Stimulated activated naive B cell treated with anti-CD40 and anti-IgM and Interleukin-4, amounts not matched to agents 10 μg/mL and 1 μg/mL and 100 μg/mL, for 72 hours (primary cell): ENCODE measurements at places on chromosomes 7 and 10.
A peak's percentile ranks its signal among the peaks of the same experiment; 100 is the strongest.

DNA sequence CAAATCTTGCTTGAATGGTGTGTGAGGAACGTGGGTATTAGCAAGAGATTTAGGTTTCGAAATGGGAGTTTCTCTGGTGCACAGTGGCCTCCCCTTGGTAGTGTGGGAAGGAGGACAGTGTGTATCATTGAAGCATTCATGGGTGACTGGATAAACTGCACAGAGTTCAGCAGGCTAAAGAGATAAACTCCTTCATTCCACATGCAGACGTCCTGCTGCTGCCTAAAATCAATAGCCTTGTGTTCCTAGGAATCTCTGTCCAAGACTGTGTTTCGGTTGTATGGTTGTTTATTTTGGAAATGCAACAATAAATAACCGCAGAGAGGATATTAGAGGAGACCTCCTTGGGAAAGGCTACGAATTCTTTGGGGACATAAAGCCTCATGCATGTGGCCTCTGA, 100.9 kb upstream of the FAM171A1 start:
- DNase-seq = no peak

DNA sequence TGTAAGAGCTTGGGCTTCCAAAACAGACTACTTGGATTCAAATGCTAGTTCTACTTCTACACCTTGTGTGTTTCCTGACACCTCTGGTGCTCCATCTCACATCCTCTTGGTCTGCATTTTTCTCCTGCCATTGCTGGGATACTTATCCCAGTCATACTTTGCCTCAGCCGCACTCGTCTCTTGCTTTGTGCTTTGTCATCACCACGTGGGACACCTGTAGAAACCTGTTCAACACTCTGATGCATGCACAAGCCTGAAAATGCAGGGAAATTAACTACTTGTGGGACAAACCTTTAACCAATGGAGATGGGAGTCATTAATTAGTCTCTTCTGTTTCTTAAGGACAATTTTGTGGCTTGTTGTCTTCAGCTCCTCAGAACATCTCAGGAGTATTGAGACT, 94.2 kb upstream of the PHYHIPL start:
- no peak for DNase-seq

DNA sequence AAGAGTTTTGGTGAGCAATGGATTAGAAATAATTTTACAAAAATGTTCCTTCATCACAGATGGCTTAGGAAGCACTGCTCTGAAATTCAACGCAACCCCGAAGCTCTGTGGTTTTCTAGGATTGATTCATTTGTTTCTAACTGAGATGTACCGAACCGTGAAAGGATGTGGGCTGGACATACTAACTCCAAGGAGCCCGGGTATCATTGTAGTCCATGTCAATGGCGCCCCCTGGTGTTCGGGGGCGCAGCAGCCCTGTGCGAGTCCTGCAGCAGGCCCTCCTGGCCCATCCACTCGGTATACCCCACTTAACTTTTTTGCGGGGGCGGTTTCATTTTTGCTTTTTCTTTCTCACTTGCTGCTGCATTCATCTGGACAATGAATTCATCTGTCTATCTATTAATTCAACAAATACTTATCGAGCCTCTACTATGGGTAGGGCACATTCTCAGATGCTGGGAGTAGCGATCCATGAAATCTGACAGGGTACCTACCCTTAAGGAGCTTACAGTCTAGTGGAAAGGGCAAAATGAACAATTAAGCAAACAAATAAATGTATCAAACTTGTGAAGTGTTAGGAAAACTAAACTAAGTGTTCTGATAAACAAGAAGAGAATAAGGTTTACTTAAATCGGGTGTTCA, 25.2 kb upstream of the ITPRID1 start:
- DNase-seq = peak; percentile 6

DNA sequence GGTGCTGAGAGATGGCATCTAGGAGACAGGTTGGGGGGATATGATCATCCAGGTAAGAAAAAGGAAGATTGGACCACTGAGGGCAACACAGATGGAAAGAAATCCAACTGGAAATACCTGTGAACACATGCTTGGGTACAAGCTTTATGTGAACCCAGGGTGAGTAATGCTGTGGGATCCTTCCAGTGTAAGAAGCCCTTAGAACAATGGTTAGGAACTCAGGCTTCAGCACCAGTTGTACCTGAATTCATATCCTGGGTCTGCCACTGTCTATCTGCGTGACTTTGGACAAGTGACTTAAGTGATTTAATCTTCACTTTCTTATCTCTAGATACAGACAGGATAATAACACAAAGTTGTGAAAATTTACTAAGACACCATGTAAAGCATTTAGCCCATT, 131.0 kb downstream of the ST7 start:
- DNase-seq = no peak

DNA sequence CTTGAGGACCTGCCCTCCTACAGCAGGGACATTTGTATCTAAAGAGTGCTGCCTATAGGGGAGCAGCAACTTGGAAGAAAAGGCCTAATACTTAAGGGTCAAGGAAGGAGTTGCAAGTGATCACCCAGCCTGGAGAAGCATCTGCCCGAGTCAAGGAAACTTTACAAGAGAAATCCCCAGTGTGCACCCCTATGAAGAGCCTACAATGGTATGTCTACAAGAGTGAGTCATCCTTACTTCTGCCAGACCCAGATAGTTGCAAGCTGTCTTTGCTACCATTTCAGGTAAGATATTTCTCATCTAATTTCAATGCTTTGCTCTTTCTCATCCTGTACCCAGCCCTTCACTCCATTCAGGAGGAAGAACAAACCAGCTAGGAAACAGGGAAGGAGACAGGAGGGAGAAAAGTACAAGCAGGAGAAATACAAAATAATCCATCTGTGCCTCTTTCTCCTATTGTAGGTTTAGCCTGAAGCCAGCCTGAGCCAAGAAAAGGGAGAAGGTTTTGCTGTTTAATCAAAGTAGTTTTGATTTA, 34.4 kb upstream of the AGR3 start:
- DNase-seq = no peak

- no peak for DNase-seq
Observed at GRCh38 chr7:133484086-133484485, 231.2 kb downstream of the EXOC4 start.

DNA sequence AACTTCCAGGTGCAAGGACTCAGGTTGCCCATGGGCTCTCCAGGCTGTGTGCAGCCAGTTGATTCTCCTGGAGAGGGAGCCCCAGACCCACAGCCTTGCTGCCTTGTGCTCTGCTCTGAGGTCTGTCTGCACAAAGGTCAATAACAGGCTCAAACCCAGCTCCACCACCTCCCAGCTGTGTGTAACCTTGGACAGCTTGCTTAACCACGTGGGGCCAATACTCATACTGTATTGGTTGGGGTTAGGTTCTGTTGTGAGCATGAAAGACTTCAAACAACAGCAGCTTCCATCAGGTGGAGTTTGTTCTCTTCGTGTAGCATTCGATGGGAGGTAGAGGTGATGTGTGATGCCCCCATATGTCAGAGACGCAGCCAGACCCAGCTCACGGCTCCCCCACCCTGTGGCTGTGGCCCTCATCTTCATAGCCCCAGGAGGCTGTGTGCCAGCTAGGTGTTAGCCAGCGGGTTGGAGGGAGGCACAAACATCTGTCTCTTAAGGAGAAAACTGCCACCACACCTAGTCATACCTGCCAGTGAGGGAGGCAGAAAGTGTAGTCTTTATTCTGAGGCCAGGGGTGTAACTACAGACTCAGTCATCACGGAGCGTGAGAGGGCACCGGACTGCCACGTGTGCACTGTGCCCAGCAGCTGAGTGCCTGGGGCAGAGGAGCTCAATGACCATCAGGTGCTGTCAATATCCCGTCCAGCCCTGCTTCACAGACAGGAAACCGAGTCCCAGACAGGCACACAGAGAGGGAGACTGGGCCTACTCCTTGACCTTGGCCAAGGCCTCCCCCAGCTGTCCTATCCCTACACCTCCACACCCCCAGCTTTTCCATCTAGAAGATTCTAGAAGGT, 8.1 kb upstream of the POLD2 start:
- DNase-seq = no peak

GRCh38 chr7:132275416-132276233, 300.6 kb downstream of the PLXNA4 start:
- no peak for DNase-seq

GRCh38 chr7:144019457-144019856, 19.3 kb downstream of the OR6B1 start:
- DNase-seq = no peak

DNA sequence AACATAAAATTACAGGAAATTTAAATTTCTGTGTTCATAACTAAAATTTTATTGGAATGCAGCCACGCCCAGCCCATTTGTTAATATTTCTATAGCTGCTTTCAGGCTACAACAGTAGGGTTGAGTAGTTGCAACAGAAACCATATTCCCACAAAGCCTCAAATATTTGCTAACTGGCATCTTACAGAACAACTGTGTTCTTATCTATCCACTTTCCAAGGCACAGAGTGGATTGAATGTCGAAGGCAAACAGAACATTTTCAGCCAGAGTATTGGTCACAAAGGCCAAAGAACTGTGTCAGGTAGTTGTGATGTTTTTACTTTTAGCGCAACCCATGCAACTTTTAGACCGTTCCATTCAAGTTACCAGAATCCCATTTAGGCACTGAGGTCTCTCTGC, 51.1 kb upstream of the OPN4 start:
- DNase-seq = no peak

- no peak for DNase-seq
Observed at GRCh38 chr10:69179089-69179742, 818 bp upstream of the SUPV3L1 start.

GRCh38 chr7:155371884-155372781, 74.5 kb downstream of the INSIG1 start:
- DNase-seq = peak; percentile 38

- DNase-seq = no peak
Observed at GRCh38 chr7:42167631-42168236, 69.3 kb downstream of the GLI3 start.

GRCh38 chr10:128897401-128898129, 569.5 kb upstream of the MGMT start:
- DNase-seq = no peak

DNA sequence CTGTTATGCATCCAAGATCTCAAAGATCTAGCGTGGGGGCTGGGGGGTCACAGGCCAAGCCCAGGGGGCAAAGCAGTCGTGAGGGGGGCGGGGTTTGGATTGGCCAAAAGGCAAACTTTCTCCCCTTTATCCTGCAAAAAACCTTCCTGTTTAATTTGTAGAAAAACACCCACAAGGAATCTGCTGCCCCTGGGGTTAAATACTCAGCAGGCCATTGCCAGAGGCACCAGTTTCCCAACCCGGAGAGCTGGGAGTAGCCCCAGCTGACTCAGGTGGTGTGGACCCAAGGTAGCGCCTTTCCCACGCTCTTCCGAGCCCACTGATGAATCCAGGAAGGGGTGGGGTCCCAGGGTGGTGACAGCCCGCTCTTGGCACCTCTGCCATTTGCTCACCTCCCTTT, 21.4 kb downstream of the KCP start:
- DNase-seq = no peak

GRCh38 chr10:84201244-84201606, 6.9 kb downstream of the CDHR1 start:
- DNase-seq = no peak

GRCh38 chr7:158316466-158317031, 271.1 kb downstream of the PTPRN2 start:
- DNase-seq = no peak

GRCh38 chr7:155387066-155387620, 70.8 kb upstream of the EN2 start:
- DNase-seq = no peak

- DNase-seq = no peak
Observed at GRCh38 chr10:119211176-119211575, 3.8 kb downstream of the GRK5 start.

DNA sequence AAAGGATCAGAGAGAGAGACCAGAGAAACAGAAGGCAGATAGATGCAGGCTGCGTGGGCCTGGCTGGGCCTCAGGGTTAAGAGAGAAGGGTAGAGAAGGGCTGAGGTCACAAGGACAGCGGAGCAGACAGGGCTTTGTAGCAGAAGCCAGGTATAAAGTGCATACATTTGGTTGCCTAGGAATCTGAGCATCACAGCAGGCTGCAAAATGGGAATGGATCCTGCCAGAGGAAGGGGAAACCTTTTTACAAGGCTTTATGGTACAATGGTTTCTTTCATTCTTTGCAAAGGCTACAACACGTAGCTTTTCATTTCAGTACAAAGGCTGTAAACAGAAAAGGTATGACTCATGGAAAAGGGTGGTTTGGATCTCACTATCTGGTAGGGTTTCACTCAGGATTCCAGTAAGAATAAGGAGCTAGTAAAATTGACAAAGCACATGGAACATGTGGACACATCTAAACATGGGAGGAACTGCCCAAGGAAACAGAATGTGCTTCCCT, 275.1 kb downstream of the DOCK4 start:
- DNase-seq = no peak

GRCh38 chr10:86282664-86283465, 83.7 kb downstream of the GRID1 start:
- DNase-seq = no peak

DNA sequence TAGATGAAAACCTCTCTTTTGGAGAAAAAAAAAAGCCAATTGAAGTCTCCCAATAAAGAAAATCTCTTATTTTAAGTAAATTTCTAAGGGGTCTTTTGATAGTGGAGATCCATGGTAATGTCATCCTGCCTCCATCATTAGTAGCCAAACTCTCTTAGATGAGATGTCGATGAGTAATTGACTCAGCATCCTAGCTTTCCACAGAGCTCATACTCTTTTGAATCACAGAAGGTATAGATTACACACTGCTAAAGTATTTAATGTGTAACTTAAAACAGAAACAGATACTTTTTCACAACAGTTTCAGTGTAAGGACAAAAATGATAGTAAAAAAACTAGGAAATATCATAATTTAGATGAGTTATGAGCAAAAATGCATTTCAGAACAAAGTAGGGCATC, 19.4 kb downstream of the MAGI2 start:
- DNase-seq = no peak

DNA sequence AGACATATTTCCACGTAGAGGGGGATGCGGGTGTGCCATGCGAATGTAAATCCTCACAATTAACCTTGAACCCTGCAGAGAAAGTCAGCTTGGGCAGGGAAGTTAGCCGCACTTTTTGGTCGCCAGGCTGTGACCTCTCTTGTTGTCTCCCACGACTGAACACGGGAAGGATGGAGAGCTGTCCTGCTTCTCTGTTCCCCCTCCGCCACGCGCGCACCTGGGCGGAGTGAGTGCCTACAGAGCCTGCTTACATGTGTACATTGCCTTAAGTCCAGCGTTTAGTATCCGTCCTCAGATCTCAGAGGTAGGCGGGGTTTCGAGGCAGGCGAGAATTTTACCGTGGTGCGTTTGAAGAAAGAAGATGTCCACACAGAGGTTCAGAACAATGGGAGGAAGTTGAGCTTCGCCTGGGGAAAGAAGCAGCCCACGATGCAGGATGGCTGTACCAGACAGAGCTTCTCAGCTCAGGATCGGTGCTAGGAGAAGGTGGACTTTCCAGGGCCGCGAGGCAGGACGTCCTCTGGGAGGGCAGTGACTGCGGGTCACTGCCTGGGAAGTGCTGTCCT, 482 bp upstream of the ERCC6 start:
- DNase-seq = no peak

GRCh38 chr10:130160775-130161174, 24.6 kb downstream of the GLRX3 start:
- no peak for DNase-seq

GRCh38 chr7:98862716-98863420, 6.9 kb downstream of the TMEM130 start:
- no peak for DNase-seq
